LHCN-M2 (cell line): ENCODE measurements at places on chromosomes 2 and 18. TPM values are rescaled to one million over a fixed set of nuclear protein-coding genes. Genes with fewer than 3 reads are reported as not detected.
A peak's percentile ranks its signal among the peaks of the same experiment; 100 is the strongest.

- DNase-seq, result no peak
Measured at GRCh38 chr2:168293766-168294165, 46.4 kb upstream of the STK39 start.

DNA sequence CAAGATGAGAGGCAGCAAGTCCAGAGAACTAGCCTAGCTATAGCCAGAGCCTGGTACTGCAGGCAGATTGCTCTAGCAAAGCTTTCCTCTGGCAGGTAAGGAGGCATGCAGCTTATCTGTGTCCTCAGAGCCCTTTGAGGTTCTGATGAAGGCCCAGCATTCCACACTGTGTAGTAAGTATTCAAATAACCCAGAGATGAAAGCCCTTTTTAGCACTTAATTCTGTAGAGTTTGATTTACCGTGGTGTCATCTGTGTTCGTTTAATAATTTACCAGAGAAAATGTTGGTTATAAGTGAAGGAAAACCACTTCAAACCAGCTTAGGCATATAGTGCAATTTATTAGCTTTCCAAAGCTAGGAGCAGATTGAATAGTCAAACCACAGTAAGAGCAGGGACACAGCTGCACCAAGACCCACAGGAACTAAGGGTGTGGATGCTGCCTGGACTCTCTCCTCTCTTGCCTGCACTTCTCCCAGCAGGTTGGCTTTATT lies 226.6 kb downstream of the BABAM2 start:
- DNase-seq, result no peak

DNA sequence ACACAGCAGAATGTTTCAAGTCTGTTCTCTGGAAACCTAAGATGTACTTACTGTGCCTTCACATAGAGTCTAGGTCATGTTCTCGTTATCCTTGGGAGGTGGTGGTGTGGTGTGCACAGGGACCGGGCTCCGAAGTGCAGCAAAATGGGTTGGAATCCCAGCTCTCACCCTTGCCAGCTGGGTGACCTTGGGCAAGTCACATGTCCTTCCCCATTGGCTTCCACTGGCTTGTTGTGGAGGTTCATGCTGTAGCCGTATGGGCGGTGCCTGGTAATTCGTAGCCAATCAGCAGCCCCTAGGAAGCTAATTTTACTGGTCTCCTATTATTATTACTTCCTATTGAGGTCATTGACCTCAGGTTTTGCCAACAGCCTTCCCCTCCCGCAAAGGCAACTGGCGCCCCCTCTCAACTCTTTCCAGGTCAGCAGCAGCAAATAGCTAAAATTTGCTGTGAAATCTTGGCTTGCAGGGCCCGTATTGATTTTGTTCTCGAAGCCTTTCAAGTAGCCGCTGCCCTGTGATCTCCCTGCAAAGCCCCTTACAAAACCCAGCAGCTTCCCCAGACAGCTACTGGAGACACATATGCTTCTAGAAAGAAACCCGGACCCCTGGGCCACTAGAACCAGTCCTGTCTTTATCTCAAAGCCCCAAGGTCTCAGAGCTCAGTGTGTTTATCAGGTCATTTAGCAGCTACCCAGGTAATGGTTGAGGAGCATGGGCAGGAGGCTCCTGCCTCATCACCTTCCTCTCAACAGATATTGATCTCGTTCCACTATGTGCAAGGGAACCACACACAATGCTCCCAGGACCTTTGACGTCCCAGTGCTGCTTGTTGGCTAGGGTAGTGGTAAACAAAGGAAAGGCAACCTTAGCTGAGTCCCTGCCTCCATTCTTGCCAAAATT lies 66.5 kb upstream of the SLC1A4 start:
- DNase-seq, result no peak

GRCh38 chr2:168731616-168732015 lies 70.8 kb upstream of the NOSTRIN start:
- DNase-seq, result no peak

DNA sequence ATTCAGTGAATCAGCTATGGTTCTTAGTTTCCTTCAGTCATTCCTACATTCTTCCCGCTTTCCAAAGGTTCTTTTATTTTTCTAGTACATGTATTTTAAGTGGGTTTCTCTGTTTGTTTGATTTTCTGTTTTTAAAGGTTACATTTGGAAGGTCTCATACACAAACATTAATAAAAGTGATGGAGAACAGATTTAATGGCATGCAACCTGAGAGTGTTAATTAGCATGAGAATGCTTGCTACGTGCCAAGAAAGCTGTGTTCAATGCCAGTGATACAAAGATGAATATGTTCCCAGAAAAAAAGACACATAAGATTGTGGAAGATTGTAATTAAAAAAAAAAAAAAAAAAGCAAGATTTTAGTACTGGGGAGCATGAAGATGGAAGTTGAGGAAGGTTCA lies 61.8 kb upstream of the CDC42EP3 start:
- DNase-seq, result no peak

- no peak for DNase-seq
Measured at GRCh38 chr2:185668710-185669109, 69.9 kb upstream of the FSIP2 start.

- peak; percentile 31 for DNase-seq
Measured at GRCh38 chr2:231200805-231201474, 2.5 kb downstream of the ARMC9 start.

The RAB6C gene
- total RNA-seq, result not detected in 2 replicates

DNA sequence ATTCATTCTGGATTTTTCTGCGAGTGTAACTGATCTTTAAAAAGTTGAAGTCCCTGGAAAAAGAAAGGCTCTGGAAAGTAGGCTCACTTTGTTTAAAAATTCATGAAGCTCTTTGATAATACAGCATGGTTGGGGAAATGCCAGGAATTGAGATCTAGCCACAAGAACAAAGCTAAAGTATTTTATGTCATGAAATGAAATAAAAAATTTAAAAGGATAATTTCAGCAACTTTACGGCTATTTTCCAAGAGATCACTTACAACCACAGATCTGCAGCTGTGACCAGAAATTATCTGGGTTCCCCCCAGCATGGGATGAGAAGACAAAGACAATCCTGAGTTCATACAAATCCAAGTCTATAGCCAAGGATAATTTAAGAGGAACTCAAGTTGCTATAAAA lies 25.3 kb upstream of the RFX8 start:
- DNase-seq, result peak; percentile 88

DNA sequence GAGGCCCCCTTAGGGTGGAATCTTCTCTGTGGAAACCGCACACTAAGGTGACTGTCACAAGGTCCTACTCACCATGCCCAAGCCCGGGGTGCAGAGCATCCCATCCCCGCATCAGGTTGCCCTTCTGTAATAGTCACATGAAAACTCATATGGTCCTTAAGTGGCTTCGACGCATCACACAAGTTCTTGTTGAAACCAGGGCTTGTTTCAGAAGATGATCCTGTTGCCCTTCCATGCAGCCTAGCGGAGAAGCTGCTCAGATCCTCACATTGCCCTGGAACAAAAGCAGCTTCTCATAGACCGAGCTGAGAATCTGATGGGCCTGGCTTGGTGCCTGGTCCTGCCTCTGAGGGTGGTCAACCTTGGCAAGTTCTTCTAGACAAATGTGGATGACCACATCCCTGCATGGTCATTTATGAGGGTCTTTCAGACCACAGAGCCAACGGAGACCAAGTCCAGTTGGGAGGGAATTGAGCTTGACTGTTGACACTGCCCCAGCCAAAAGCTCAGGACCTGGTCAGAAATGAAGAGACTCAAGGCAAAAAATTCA lies 54.1 kb downstream of the PDCL3 start:
- DNase-seq, result no peak

The B3GNT7 gene
- total RNA-seq, result not detected in 2 replicates

The COL4A3 gene
- not detected in 2 replicates for total RNA-seq

The WBP1 gene
- 58.6 and 65.4 TPM in 2 replicates for total RNA-seq

The MBD2 gene
- 24.9 and 28.5 TPM in 2 replicates for total RNA-seq

- DNase-seq, result no peak
Measured at GRCh38 chr2:48512571-48512970, 17.4 kb upstream of the STON1 start.

GRCh38 chr2:54077088-54077900 lies 38.1 kb upstream of the ACYP2 start:
- no peak for DNase-seq
